ENCODE measurements at places on chromosomes 7 and 10. TPM values are rescaled to one million over a fixed set of nuclear protein-coding genes. Genes with fewer than 3 reads are reported as not detected.
A peak's percentile ranks its signal among the peaks of the same experiment; 100 is the strongest.

DNA sequence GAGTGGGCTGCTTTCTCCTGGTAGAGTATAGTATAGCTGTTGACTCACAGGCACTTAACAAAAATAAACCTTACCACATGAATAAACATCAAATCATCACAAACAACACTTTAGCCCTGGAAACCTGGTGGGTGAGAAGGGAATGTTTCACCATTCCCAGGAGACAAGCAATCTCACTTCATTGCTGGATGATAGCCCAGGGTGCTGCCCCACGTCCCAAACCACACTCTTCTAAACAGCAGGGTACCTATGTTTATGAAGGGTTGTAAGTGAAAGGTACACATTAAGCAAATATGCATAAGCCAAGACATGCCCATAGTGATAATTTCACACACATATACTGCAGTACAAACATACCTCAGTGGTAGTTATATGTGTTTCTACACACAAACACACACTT is 276.2 kb downstream of the FGFR2 start:
- no peak for DNase-seq

GRCh38 chr10:52908478-52908877 is 135.9 kb upstream of the MBL2 start:
- DNase-seq: no peak

GRCh38 chr10:115066528-115066927 is 26.6 kb upstream of the ATRNL1 start:
- DNase-seq: no peak

DNA sequence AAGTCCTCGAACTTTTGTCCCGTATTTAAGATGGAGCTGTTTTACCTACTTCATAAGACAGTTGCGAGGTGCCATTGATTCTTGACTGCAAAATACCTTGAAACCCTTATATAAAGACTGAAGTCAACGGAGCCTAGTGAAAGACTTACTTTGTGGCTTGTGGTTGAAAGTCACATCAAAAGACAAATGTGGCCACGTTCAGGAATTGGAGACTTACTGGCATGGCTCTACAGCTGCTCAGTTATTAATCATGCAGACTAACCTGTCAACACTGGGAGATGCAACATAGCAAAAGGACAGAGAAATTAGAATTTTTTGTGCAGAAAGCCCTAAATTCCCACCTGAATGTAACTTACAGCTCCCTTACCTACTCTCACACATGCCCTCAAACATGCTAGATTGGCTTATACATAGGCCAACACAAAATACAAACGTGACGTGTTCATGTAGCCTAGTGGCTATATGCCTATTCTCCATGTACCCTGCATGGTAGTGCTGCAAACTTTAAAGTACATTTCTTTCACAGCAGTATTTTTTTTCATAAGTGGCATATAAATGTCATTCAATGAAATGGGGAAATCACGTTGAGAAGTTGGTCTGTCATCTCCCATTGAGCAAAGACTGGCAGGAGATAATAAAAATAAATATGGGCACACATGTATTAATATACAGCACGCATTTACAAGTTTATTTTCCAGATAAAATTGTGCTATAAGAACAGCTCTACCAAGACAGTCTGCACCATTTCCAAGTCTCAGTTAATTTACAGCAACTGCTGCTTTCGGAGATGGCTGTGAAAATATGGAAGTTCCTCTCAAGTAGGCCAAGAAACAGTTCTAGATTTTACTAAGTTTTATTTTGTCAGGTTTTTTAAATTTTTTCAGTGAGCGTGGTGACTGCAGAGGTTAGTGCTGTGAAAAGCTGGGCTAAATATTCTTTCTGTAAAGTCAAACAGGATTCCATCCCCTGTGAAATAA is 170.4 kb upstream of the C7orf33 start:
- no peak for DNase-seq

DNA sequence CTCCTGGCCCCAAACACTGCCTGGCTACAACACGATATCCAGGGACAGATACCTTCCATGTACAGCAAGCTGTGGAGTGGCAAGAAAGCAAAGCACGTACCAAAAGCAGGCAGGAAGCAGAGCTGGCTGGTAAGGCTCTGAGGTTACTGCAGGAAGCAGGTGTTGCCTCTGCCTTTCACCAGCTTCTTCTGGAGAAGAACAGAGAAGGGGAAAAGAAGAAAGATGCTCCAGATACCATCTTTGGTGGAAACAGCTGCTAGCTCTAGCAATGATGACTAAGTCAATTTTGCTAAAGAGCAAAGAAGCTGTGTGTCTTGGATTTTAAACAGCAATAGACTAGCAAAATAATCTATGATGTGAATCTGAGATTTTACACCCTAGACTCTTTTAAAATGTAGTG is 34.9 kb upstream of the PRSS1 start:
- DNase-seq: no peak

The ATP6V0A4 gene
- total RNA-seq: not detected

- no peak for DNase-seq
Measured at GRCh38 chr7:134452991-134453473, 5.9 kb downstream of the AKR1B1 start.

The SH2D4B gene
- total RNA-seq: not detected

DNA sequence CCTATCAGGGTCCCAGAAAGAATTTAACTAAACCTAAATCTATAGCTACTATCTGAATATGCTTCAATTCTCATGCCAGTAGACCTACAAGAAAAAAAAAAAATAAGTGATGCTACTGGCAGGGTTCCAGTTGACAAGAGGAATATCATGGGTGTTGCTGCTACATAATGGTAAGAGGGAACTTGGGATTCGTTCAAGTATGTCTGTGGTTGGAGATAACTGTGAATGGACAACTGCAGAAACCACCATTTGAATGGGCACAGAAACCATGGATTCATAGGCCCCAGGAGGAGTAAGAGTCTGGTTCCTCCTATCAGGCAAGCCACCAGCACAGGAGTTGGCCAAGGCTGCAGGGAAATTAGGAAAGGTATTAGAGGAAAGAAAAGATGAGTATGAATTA is 287.6 kb upstream of the HGF start:
- no peak for DNase-seq

The AKR1D1 gene
- not detected for total RNA-seq

The SAMD9L gene
- 13.4 TPM for total RNA-seq

DNA sequence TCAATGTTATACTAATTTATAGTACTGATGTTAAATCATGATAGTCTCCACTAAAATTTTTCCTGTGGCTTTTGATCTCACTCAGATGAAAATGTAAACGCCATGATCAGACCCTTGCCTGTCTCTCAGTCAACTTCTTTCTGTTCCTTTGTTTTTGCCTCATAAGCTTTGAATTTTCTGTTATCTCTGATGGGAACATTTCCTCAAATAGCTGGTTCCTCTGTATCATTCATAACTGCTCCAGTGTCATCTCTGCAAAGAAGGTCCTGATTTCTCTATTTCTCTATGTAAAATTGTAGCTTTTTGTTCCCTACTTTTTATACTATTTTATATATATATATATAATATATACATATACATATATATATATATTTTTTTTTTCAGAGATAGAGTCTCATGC is 67.5 kb downstream of the GPR141 start:
- no peak for DNase-seq

The GJC3 gene
- total RNA-seq: not detected

GRCh38 chr10:52312942-52313255 is 1.2 kb upstream of the DKK1 start:
- DNase-seq: no peak

DNA sequence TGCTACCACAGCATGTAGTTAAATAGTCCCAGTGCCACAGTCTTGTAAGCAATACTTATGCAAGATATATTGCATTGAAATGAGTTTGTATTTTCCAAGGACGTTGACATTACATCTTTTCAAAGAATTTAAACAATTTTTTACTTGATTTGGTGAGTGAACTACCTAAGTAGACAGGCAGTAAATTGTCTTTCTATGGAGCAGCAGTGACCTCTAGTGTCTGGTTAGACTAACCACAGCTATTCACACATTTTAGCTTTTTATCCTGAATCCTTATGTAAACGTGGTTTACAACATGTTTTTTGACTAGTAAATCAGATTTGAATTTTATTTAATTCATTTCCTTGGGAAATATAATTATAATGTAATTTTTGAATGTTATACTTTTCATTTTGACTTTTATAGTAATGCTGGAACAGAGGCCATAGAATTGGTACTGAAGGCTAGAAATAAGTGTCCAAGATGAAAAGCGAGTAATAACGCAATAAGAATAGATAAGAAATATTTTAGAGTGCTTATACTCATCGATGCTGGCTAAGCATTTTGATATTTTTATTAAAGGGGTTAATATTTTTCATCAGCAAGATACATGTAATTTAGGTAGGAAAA is 5.6 kb downstream of the LRRTM3 start:
- no peak for DNase-seq

GRCh38 chr10:115093776-115094408 is 727 bp downstream of the ATRNL1 start:
- DNase-seq: no peak

GRCh38 chr10:110747609-110748464 is 103.7 kb downstream of the RBM20 start:
- DNase-seq: no peak

DNA sequence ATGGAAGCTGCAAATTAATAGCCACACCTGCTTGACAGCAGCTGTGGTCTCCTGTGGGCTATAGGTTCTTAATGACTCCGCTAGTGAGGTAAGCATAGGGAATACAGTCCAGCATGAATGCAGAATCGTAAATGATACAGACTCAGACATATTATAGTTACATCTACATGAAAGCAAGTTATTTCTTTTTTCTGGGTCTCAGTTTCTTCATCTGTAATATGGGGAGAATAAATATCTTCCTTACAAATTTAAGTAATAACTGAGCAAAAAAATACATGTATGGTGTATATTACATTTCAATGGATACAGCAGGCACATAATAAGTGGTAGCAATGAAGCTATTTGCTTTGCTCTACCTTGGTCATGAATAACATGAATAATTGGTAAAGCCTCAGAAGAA is 245.9 kb upstream of the RHOBTB1 start:
- DNase-seq: no peak

GRCh38 chr7:14773729-14774271 is 128.8 kb downstream of the DGKB start:
- DNase-seq: no peak

GRCh38 chr7:155129186-155129585 is 59.1 kb downstream of the HTR5A start:
- DNase-seq: no peak

GRCh38 chr7:151060416-151061212 is 1.2 kb downstream of the SLC4A2 start:
- DNase-seq: no peak

DNA sequence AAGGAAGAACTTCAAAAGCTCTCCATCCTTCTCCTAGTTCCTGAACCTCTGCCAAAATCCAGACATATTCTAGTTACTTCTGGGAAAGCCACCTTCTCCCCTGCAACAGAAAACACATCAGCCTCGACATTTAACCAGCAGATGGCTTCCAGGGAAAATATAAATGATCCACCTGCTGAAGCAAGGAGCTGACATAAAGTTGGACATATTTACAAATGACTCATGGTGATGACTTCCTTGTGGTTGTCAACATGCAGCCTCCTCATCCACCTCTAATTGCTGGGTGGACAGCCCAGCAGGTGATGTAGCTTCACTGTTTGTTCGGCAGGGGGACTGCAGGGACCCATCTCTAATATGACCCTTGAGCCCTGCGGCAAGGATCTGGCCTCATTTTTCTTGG is 266.0 kb downstream of the C7orf25 start:
- DNase-seq: no peak

DNA sequence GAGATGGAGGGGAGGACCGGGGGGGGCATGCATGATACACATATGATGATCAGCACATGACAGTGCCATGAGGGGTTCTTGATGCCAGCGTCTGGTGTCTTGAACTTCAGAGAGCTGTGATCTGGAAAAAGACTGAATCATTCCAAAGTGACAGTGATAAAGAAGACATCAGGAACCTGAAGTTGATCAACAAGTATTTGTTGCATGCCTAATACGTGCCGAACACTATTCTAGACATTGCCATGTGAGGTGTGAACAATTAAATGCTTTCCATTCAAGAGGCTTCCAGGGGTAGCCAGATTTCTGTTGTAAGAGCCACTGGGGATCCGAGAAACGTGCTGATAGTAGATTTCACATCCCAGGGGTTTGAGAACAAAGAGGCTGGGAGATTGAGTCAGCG is 6.2 kb downstream of the MCM10 start:
- DNase-seq: no peak

DNA sequence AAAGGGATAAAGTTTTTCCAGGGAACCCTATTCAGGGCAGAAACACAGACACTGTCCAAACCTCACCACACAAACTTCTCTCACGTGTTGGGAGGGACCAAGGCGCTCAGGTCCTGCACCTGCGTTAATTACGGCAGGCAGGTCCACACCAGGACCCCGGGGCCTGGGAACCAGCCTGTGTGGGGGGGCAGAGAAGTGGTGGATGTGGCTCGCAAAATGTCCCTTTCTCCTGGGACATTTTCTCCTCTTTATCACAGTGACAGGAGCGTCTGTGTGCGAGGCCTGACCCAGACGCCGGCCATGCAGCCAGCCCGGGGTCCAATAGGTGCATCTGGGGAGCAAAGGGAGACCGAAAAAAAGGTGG is 73.4 kb upstream of the ZNF722 start:
- no peak for DNase-seq

GRCh38 chr10:89846281-89846630 is 144.9 kb downstream of the KIF20B start:
- DNase-seq: no peak

- DNase-seq: no peak
Measured at GRCh38 chr10:19412531-19412930, 363.9 kb downstream of the MALRD1 start.

GRCh38 chr7:108171164-108171563 is 41.0 kb upstream of the LAMB4 start:
- DNase-seq: no peak

DNA sequence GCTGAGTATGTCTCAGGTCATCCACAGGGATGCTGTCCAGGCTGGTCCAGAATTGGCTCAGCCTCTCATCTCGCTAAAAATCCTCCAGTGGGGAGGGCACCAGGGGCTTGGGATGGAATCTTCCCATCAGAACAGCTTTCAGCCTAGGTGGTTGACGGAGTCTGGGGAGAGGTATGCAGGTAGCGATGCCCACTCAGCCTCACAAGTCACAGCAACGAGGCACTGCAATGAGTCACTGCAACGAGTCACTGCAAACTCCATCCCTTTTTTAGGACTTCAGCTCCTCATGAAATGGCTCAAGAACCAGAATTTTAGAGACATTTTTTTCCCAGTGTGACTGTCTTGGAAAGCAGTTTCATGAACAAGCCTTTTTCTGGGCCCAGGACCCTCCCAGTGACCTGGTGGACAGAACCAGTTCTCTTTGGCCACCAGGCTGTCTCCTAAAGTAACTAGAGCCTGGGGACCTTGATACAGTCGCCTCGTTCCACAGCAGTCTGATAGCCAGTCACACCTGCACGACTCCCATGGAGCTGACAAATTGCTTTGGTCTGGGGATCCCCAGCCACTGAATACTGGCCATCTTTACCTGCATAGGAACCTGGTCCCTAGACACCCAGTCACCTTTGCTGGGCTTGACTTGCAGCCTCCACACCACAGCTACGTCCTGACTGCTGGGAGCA is 41.3 kb upstream of the PPP2R2D start:
- peak; percentile 55 for DNase-seq

The VIM gene
- 2,643 TPM for total RNA-seq

The CYP2C19 gene
- total RNA-seq: 0.10 TPM

- DNase-seq: no peak
Measured at GRCh38 chr7:97007583-97007861, 2.2 kb downstream of the DLX6 start.

- DNase-seq: no peak
Measured at GRCh38 chr10:83680470-83680891, 458.8 kb upstream of the GHITM start.
